CD4-positive, alpha-beta T cell treated with Interleukin-15 for 4 hours (primary cell): ENCODE measurements at places on chromosomes 2 and 18.

DNA sequence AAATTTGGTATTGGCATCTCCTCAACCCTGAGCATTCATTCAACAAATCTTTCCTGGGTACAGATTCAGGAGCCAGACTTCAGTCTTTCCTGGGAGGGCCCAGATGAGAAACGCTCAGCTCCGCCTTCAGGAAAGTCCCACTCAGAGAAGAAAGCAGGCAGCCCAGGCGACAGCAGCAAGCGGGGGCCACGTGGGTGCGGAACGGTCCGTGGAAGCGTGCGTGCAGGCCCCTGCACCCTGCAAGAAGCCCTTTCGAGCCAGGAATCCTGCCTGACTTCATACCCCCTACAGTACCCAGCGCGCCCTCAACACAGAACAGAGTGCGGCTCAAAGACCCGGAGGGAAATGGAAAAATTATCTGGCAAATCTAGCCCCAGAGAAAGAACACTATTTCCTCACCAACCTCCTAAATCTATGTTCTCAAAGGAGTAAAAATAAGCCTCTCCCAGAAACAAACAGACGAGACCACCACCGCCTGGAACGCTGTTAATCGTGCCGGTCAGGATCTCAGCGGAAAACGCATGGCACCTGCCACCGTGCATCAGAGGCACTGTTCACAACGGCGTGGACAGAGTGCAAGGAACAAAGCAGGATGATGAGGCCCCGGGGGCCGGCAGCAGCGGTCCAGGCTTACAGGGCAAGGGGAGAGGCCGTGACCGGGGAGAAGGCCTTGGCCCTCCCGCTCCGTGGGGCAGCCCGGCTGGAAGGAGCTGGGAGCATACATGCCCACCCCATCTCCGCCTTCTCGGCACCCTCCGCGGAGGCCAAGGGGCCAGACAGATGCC lies 318.3 kb downstream of the EIPR1 start:
- DNase-seq: no peak

DNA sequence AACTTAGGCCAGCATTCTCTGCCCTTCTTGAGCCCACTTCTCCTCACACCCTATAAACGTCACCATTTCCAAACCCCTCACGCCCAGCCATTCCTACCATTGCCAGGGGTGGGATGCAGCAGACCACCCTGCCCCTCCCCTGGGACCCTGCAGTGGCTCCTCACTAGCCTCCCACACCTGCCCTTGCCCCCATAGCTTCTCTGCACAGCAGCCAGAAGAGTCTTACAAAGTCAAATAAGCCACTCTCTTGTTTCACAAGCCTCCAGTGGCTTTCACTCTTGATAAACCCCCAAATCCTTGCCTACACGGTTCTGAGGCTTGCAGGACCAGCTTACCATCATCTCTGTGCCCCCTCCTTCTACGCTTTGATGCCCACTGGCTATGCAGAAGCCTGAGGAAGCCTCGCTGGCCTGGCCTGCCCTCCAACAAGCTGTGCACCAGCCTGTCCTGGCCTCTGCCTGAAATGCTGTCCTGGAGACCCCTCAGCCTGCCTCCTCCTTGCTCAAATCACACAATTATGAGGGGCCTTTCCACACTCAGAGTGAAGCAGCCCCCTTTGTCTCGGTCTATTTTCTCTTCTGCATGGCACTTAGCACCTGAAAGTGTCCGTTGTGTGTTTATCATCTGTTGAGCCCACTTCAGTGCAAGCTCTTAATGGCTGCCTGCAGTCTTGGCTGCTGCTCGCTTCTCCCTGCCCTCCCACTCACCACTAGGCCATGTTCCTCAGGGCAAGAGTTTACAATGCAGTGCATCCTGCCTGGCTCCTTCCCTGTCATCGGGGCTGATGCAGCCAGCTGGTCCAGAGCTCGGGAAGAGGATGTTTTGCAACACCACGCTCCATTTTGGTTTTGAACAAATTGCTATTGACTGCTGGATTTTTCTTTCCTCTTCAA lies 82.6 kb upstream of the RGPD5 start:
- DNase-seq: no peak

GRCh38 chr18:67280486-67281242 lies 235.9 kb downstream of the DSEL start:
- DNase-seq: no peak

DNA sequence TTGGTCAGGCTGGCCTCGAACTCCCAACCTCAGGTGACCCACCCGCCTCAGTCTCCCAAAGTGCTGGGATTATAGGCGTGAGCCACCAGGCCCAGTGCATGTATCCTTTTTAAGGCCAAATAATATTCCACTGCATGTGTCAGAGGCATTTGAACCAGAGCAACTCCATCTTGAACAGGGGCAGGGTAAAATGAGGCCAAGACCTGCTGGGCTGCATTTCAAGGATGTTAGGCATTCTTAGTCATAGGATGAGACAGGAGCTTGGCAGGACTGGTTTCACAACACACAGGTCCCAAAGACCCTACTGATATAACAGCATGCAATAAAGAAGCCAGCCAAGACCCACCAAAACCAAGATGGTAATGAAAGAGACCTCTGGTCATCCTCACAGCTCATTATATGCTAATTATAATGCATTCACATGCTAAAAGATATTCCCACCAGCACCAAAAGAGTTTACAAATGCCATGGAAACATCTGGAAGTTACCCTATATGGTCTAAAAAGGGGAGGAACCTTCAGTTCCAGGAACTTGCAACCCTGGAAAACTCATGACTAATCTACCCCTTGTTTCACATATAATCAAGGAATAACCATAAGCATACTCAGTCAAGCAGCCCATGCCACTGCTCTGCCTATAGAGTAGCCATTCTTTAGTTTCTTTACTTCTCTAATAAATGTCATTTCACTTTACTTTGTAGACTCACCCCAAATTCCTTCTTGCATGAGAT lies 204.6 kb downstream of the RAB3GAP1 start:
- DNase-seq: no peak

DNA sequence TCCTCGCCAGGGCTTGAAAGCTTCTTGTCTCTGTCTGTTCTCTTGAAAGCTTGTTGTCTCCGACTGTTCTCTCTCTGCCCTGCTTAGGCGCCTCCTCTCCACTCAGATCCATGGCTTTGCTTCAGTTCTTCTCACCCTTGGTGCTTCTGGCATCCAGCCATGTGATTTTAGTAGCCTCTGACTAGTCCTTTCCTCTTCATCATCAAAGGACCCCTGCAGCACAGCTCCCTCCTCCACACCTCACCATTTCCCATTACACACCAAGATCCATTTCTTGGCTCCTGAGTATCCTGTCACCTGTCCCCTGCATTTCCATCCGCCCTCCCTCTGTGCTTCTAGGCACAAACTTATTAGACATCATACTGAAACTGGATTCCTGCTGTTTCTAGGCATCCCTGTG lies 59.4 kb downstream of the ZNF236 start:
- no peak for DNase-seq

DNA sequence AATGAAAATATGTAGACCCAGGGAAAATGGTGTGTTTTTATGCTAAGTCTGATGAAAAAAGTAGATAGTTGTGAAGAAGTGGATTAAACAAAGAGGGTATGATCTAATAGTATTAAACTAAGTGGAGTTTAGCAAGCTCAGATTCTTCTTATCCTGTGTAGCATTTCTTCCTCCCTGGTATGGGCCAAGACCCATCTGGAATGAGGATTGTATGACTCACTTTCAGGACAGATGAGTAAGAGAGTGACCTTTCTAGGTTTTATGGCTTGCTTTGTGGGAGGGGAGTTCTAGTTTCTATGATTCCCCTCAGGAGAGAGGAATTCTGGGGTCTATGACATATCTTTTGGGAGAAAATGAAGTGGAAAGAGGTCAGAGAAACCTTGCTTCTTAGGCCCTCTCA lies 550.1 kb downstream of the SPAG16 start:
- DNase-seq: no peak

DNA sequence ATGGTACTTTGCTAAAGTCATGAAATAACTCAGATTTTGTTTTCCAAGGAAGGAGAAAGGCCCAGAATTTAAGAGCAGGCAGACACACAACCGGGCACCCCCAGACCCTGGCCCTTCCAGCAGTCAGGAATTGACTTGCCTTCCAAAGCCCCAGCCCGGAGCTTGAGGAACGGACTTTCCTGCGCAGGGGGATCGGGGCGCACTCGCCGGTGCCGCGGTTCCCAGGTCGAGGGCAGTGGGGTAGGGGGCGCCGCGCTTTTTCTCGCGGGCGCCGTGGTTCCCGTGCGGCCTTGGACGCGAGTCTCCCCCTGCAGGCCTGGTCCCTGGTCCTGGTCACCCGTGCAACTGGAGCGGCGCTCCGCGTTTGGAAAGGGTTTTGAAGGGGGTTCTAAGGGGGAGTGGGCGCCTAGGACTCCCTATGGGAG lies 1.2 kb downstream of the ZNF236 start:
- DNase-seq: no peak

GRCh38 chr2:112714836-112715631 lies 5.8 kb upstream of the NT5DC4 start:
- no peak for DNase-seq

DNA sequence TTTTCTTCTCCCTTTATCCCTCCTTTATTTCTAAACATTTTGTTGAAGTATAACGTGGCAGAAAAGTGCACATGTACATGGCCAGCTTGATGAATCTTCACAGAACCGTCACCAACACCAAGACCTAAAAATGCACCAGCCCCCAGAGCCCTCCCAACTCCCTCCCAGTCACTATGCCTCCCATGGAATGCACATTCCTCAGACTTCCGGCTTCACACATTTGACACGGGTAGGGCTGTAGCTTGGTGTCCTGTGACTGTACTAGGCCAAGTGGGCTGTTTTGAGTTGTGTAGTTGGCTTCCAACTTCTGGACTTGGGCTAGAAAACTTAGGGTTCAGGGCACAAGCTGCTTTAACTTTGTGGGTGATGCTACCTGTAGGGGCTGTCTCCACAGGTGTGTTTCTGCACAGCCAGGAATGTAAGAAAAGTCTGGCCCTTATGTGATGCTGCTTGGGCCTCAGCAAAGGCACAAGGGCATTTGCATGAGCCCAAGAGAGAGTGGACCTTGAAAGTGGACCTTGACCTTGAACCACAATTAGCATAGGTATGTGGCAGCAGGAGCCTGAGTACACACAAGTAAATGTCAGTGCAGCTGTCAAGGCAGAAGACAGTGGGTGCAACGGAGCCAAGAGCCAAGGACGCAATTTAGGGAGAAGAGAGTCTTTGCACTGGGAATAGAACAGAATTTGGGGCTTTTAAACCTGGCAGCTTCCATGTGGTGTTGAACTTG lies 78.4 kb downstream of the SEPTIN10 start:
- DNase-seq: no peak

GRCh38 chr2:106138543-106139237 lies 55.4 kb downstream of the UXS1 start:
- DNase-seq: no peak

DNA sequence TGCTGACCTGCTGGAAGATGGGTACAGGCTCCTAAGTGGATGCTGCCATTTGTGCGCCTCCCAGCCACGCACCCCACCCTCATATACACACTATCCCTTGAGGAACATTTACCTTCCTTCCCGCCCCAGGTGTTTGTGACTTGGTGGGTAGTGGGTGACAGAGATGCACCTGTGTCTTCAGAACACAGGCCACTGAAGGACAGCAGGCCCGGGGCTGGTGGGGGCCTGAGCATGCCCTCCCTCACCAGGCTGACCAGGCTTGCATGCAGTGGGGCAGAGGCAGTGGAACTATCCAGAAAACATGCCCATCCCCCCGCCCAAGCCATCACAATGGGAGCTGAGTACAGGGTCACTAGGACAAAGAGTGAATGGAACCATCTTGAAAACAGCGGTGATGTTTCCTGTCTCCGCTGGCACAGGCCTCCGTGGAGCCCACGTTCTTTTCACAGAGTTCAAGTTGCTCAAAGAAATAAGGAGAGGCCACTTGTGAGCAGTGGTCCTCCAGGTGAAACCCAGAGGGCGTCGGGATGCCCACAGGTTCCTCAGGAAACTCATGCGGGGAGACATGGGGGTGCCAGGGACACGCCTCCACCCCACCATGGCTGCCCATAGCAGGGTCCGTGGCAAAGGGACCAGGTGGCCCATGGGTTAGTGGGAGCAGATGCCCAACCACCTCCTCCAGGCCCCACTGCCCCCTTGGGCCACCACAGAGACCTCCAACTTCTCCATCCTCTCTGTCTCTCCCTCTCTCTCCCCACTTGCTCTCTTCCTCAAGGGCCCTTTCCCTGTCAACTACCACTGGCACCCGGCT lies 90.9 kb downstream of the MALT1 start:
- DNase-seq: no peak

GRCh38 chr18:69330385-69331005 lies 70.2 kb upstream of the DOK6 start:
- DNase-seq: no peak

DNA sequence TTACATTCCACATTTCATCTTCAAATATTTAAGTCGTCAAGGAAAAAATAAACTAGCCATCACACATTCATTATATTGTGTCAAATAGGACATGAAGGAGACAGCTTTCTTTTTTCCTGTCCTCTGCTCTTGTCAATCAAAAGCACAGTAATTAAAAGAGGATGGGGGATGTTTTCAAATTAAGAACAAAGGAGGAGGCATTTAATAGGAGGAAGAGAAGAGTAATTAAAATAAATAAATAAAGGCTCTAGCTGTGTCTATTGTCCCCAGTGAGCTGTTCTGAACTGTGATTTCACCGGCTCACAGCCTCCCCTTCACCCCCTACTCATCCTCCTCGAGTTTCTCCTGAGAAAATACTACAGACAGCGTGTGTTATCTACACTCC lies 1377.1 kb upstream of the PIK3C3 start:
- no peak for DNase-seq

GRCh38 chr18:11091746-11092145 lies 57.6 kb downstream of the PIEZO2 start:
- DNase-seq: no peak

DNA sequence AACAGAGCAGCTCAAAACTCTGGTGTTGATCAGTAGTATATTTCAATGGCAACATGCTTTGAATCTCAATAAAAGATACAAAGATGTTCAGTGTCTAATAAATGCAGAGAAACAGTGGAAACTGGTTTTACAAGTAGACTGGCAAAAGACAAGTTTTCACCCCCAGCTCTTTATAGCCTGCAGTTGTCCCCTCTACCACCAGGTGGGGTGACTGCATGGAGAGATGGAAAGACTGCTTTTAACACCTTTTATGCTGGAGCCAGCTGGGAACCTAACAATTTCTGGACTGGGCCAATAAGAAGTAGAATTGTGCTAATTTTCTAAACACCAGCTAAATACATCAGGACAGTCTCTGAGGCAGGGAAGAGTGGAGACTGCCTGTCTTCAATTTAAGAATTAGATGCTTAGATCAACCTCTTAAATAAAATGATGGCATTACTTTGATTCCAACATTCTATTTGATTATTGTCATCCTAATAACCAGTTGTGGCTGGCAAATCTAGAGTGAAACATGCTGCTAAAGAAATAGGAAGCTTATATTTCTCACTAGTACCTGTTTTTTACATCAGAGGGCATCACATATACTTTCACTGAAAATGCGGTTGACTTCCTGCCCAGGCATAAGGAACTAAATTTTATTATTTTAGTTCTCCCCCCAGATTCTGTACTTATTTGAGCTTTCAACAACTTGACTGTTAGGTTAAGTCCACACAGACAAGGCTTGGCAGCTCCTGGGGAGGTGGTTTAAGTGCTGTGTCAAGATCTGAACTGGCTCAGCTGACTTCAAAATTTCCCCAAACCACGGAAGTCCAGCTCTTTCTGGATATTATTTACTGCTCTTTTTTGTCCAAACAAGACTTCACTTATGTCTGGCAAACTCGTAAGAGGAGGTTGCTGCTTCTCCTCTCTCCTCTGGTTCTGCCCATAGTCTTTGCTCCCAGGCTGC lies 140.5 kb downstream of the TPGS2 start:
- DNase-seq: peak; percentile 18
